Stimulated activated CD8-positive, alpha-beta memory T cell treated with anti-CD3 and anti-CD28 coated beads, Interleukin-4, amount 100 ng/mL, for 24 hours (primary cell): ENCODE measurements at places on chromosomes 11 and 22.
A peak's percentile ranks its signal among the peaks of the same experiment; 100 is the strongest.

DNA sequence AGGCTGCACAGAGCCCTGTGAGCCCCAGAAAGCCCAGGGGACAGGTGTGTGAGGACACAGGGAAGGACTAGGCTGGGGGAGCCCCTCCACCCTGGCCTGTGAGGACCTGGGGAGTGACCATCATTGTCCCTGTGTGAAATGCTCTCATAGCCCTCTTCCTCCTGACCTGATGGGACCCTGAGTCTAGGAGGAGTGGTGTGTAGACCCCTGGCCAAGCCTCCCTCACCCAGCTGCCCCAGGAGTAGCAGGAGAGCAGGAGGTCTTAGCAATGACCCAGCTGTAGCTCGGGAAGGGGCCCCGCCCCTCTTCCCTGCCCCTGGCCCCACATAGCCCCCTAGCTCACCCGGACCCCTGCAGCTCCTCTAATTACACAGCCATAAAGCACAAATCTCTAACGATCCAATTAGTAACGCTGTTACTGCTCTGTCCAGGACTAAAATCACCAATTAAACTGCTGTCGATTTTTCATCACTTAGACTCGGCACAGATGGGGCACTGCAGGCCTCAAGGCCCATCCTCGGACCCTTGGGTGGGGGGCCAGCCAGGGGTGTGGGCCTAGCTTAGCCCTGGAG is 6.6 kb upstream of the CABP7 start:
- no peak for DNase-seq

GRCh38 chr11:91981995-91982394 is 242.6 kb upstream of the FAT3 start:
- no peak for DNase-seq

DNA sequence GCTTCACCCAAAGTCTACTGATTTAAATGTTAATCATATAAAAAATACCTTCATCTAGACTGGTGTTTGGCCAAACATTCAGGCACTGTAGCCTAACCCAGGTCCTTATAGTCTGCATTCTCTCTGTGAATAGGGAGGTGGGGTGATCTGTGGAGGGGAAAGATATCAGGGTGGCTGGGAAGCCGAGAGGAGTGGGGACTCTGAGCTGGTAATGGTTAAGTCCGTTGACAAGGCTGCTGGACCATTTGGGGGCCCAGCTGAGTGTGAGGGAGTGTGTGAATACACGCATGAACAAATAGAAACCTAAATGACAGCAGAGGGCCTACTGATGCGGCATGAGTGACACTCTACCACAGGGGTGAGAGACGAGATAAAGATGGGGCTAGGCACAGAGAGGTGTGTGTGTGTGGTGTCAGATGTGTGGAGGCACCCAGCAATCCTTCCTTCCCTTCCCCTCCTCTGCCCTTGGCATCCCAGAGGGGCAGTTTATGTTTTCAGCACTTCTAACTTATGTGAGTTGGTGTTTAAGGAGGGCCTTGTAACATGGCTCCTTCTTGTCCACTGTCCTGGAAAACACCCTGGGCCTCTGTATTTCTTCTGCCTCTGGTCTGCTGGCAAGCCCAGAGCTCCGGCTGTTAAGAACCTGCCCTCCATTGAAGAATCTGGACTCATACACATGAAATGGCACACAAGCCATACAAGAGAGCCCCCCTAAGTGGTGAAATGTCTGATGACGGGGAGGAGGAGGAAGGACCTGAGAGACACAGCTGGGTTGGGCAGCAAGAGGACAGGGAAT is 249.1 kb upstream of the TBCEL start:
- no peak for DNase-seq

GRCh38 chr11:10918698-10919097 is 60.8 kb upstream of the ZBED5 start:
- no peak for DNase-seq

DNA sequence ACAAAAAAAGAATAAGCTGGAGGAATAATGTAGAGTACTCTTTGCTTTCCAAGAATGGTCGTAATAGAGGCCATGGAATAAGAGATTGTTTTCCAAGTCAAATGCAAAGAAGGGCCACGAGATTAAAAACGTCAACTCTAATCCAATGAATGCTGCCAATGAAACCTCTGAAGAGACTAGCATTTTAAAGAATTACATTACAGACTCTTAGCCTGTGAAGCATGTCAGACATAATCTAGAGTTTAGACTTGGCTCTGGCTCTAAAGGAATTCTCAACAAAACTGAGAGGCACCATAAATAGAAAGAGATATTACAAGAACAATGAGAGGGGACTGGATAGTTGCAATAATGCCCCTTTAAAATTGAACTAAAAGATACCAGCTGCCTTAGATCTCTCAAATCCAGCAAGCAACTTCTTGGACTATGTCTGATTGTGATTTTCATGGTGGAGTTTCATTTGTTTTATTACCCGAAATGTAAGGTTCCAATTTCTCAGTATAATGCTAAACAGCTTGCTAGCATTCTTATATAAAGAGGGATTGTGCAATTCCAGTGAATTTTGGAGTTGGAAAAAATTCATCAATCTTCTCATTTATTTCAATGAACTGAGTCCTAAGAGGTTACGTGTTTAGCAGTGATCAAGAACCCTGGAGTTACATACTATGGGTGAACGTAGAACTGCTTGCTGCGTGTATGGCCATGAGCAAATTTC is 5.6 kb downstream of the ETS1 start:
- no peak for DNase-seq

DNA sequence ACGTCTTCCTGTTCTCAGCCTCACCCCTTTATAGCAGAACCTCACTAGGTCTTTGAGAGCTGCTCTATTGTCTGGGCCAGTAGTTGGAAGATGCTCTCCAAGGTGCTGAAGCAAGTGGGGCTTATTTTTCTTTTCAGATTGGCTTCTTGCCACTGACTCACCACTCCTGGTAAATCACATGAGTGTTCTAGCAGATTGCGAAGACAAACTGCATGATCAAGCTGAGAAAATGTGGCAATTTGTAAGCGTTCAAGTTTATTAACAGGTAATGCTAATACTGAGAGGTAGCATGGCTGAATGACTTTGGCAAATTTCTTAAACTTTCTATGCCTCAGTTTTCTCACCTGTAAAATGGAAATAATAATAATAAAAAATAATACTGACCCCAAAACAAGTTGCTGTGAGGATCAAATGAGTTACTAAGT is 59.2 kb downstream of the CACNG2 start:
- DNase-seq: no peak

- DNase-seq: no peak
These were observed 63.7 kb downstream of the ETS1 start for GRCh38 chr11:128523641-128524040.

- DNase-seq: no peak
These were observed 256.9 kb upstream of the POU2AF2 start for GRCh38 chr11:110988671-110989070.

DNA sequence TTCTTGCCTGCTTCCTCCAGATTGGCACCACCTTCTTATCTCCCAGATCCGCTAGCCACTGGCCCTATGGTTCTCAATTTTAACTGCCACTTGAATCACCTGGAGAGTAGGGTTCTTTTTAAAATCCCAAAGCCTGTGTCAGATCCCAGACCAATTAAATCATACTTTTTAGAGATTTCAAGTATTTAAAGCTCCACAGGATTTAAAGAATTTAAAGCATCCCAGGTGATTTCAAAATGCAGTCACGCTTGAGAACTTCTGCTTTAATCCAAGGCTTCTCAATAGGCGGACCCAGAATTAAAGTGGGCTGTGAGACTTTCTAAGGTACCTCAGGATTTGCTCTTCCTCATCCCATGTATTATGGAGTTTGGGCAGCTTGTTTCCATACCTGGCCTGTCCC is 400.0 kb downstream of the SOX6 start:
- DNase-seq: no peak

- DNase-seq: no peak
These were observed 23.1 kb downstream of the PTPN5 start for GRCh38 chr11:18768472-18768901.

GRCh38 chr22:19802894-19803735 is 42.5 kb downstream of the TBX1 start:
- DNase-seq: no peak

DNA sequence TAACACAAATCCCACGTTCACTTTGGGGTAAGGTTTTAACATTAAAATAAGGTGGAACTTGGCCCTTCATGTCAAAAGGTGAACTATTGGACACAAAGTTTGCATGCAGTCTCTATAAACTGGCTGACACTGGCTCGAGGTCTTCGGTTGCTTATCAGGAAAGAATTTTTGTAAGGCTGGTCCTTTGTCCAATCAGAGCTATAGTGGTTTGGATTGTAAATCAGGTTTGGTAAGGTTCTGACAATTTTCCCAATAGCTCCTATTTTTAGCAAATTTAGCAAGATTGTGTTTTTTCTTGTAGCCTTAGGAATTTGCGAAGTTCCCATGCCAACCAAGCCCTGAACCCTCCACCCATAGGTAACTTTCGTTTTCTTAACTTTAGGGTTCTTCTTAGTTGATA is 17.6 kb upstream of the MED17 start:
- DNase-seq: no peak

DNA sequence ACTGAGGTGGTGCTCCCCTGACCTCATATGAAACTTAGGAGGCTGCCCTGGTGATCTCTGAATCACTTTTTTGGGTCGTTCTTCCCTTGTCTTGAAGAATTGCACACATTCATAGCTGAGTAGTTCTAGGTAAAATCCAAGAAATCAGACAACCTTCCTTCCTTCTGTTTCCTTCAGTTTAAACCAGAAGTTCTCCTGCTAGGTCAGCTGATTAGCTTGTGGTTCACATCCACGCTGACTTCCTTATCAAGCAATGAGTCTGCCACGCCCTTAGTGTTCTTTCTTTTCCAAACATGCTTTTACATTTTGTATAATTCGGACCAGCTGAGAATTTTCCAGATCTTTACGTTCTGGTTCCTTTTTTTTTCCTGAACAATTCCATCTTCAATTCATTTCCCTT is 892.8 kb downstream of the NTM start:
- no peak for DNase-seq

- no peak for DNase-seq
These were observed 198.5 kb downstream of the BLID start for GRCh38 chr11:121917482-121917881.

DNA sequence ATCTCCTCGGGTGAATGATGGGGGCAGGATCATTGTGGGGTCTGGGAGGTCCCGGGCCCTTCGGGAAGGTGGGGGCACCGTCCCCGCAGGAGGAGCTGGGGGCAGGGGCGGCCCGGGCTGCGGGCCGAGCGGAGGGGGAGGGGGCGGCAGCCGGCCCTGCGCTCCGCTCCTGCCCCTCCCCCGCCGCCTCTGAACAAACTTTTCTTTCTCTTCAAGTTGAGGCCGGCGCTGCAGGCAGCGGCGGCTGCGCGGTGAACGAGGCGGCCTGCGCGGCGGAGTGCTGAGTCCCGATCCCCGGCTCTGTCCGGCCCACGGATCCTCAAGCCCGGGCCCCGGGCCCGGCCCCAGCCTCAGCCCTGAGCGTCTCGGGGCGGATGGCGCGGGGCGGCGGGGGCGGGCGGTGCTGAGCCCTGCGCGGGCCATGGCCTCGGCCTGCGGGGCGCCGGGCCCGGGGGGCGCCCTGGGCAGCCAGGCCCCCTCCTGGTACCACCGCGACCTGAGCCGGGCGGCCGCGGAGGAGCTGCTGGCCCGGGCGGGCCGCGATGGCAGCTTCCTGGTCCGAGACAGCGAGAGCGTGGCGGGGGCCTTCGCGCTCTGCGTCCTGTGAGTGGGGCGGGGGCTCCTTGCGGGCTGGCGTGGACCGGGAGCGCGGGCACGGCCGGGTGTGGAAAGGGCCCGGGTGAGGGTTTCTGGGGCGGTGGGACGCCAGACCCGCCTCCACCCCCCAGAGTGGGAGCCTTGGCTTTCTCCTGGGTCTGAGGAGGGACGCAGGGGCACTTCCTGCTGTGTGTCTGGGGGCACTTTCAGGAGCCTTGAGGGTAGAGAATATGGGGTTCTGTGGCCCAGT is at the start of gene INPPL1:
Gene INPPL1, plus strand, starts transcription at position 204 of the 847 bp plus-strand sequence. Its CDS starts 218 bp downstream, at position 422.
- peak; percentile 11 for DNase-seq

GRCh38 chr11:86863476-86863875 is 63.1 kb downstream of the PRSS23 start:
- no peak for DNase-seq

GRCh38 chr11:78715639-78716311 is 141.1 kb upstream of the NARS2 start:
- peak; percentile 11 for DNase-seq

DNA sequence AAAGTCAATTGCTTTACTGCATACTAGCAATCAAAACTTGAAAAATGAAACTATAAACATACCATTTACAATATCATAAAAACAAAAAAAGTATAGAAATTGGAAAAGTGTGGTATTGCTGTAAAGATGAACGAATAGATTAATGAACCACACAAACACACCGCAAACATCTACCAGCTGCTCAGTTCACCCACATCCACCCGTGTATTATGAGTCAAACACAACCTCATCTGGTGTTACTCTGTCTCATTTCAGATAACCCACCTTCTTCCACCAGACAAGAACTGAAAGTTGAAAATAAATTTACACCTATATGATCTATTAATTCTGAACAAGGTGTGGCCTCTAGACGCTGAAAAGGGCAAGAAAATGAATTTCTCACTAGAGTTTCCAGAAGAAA is 53.3 kb downstream of the BLID start:
- DNase-seq: no peak

GRCh38 chr22:23074451-23074850 is 4.1 kb downstream of the GNAZ start:
- no peak for DNase-seq

- DNase-seq: no peak
These were observed 54.1 kb upstream of the ARHGAP42 start for GRCh38 chr11:100632941-100633452.

DNA sequence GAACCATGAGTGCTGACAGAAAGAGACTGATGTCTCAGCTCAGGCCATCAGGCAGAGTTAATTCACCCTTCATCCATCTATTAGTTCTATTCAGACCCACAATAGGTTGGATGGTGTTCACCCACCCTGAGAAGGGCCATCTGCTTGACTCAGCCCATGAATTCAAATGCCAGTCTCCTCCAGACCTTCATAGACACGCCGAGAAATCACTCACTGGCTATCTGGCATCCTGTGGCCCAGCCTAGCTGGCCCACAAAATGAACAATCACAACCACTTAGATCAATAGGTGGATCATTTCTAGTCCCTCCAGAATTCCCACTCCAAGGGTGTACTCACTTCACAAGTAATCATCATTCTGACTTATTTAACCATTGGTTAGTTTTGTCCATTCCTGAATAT is 58.2 kb downstream of the MYEOV start:
- DNase-seq: no peak

DNA sequence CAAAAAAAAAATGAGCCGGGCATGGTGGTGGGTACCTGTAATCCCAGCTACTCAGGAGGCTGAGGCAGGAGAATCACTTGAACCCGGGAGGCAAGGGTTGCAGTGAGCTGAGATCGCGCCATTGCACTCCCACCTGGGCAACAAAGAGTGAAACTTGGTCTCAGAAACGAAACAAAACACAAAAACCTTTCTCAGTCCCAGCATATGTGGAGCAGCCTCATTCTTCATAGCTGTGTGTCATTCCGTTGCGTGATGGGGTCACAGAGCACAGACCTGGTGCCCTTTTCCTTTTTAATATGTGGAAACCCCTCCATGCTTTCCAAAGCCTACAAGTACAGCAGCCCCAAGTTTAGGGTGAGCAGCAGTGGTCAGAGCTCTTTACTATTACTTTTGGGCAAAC is 13.7 kb downstream of the PEX26 start:
- no peak for DNase-seq
